ENCODE measurements at places on chromosomes 16 and 17.
A peak's percentile ranks its signal among the peaks of the same experiment; 100 is the strongest.

DNA sequence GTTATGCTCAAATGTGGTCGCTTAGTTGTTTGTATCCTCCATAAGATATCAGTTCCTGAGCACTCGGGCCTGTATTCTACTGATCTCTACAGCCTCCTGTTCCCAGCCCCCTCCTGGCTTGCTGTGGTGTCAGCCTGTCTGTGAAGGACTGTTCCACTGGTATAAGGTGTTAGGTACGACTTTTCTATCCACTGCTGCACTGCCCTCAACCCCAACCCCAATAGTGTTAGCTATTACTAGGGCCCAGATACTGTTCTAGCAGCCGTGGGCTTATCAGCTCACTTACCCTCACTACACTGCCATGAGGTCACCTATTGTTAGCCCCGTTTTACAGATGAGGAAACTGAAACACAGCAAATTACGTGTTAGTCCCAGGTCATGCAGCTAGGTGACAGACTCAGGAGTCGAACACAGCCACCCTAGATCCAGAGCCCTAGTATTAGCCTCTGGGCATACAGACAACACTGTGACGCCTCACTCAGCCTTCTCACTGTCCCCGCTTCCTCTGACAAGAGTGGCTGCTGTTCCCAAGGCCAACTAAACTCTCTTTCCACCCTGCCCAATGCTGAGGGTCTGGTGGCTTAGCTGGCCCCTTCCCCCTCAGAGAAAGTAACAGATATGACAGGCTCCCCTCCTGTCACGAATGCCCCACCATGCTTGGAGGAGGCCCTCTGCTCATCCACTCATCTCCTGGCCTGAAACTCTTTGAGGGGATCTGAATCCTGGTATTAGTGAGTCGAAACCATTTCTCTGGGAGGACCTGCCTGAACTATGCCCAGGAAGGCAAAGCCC is 25.6 kb upstream of the ZNF652 start:
- DNase-seq: no peak

DNA sequence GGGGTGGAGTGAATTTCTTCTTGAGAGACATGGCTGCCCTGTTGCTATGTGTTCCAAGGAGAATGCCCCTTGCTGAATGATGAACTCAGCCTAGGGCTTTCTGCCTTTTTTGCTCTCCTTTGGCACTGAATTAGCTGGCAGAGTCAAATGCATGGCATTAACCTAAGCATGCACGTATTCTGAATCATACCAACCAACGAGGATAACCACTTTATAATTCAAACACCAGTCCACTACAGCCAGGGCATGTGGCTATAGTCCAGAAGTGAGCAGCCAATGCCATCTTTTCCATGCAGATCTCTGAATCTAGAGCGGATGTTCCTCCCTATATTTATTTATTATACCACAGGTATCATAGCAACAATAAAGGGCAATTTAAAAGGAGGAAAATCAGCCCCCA is 15.7 kb downstream of the TMIGD1 start:
- DNase-seq: no peak

DNA sequence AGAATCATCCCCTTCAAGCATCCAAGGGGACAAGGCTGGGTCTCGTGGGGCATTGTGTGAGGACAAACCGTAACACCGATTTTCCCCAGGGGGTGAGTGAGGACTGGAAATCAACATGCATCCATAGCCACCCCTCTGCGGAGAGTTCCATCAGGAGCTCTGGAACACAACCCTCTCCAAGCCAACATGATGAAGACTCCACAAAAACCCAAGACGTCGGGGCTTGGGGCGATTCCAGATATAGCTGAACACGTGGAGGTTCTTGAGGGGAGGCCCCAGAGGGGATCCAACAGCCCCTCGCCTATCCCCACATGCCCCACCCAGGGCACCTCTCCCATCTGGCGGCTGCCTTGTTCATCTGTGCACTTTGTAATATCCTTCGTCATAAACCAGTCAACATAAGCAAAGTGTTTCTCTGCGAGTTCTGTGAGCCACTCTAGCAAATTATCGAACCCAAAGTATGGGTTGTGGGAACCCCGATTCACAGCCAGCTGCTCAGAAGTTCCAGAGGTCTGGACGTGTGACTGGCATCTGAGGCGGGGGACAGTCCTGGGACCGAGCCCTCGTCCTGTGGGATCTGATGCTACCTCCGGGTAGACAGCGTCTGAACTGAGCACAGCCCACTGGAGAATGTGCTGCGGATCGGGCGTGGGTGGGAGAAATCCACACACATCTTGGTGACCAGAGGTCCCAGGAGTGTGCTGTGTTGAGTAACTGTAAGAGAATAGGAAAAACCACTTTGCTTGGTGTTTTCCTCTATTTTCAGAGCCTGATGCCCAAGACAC is 55.5 kb downstream of the RPH3AL start:
- peak; percentile 45 for DNase-seq

DNA sequence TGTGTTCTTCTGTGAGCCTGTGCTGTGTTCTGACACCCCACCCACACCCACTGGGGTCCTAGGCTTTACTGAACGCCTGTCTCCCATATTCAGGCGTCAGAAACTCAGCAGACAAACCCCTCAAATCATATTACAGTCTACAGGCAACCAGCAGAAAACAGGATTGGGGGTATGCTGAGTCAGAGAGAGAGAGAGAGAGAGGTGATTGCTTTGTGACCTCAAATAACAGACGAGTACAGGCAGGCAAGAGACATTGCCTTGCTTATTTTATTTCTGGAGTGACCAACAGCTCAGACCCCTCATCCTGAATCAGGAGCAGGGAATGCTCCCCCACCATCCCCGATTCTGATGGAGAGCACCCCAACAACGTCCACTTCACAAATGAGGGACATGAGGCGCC is 473.9 kb downstream of the PMP22 start:
- DNase-seq: no peak

DNA sequence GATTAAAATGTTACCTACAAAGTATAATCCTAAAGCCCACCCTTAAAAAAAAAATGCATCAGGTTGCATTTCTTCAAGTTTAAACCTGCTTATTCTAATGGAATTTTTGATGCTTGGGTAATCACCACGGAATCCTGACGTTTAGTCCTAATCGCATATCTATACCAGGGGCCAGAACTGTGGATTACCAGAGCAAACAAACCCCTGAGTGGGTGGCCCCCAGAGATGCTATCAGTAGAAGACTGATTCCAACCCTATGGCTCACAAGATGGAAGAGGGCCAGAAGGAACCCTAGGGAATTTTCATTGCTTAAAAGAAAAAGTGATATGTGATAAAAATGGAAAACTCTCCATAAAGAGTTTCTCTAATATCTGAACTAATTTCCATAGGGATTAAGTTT is 152.2 kb upstream of the NOG start:
- no peak for DNase-seq

- no peak for DNase-seq
Measured at GRCh38 chr17:63274146-63274545, 172.0 kb downstream of the CYB561 start.

- no peak for DNase-seq
Measured at GRCh38 chr16:67468731-67469130, 12.2 kb downstream of the ATP6V0D1 start.

GRCh38 chr16:72493716-72494415 is 321.9 kb upstream of the PMFBP1 start:
- no peak for DNase-seq

DNA sequence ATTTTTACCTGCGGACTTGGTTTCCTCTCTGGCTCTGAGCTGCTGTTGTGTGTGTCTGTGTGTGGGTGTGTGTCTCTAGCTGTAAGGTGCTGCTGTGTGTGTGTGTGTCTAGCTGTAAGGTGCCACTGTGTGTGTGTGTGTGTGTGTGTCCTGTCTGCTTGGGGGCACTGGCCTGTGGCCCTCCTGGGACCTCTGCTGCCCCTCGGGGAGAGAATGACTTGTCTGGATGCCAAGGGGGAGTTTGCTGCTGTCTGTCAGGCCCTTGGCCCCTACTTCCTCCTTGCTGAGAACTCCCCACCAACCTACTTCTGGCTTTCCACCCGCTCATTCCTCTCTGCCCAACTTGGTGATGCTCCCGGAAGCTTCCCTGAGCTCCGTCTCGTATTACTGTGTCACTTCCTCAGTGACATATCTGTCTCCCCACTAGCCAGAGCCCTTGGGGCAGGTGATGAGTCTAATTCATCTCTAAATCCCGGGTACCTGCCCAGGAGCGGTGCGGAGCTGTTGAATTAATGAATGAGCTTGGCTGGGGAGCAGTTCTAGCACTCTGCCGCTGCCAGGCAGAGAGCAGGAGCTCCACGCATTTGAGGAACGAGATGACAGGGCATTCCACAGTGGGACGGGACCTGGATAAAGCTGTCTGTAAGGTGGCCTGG is 3.5 kb upstream of the LASP1NB start:
- DNase-seq: no peak

- DNase-seq: no peak
Measured at GRCh38 chr17:40900809-40901356, 15.8 kb upstream of the KRT20 start.

DNA sequence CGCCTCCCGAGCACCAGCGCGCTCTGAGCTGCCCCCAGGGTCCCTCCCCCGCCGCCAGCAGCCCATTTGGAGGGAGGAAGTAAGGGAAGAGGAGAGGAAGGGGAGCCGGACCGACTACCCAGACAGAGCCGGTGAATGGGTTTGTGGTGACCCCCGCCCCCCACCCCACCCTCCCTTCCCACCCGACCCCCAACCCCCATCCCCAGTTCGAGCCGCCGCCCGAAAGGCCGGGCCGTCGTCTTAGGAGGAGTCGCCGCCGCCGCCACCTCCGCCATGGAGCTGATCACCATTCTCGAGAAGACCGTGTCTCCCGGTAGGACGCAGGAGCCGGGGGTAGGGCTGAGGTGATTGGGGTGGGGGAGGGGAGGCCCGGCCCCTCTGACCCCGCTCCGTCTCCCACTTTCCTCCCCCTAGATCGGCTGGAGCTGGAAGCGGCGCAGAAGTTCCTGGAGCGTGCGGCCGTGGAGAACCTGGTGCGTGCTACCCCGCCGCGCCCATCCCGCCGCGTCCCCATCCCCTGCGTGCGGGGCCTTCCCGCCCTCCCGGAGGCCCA is 329 bp downstream of the KPNB1 start:
- DNase-seq: no peak

GRCh38 chr17:19706791-19707727 is 9.3 kb downstream of the SLC47A2 start:
- no peak for DNase-seq

- DNase-seq: no peak
Measured at GRCh38 chr17:59972778-59973177, 8.2 kb upstream of the RNFT1 start.

DNA sequence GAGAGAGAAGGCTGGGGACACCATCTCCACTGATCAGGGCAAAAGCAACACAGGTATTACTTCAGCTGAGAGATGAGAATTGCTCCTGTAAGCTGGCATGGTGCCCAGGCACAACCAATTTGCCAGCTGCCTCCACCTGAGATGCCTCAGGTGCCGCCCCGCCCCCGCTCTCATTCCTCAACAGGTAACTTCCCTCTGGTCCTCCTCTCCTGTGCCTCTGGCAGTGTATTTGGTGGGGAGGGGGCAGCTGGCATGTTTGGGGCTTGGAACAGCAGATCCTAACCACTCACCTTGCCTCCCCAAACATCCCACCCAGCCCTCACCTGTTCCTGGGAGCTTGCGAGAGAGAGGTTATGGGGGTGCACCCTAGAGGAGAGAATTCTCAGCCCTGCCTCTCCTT is 2.9 kb upstream of the SRCIN1 start:
- no peak for DNase-seq

DNA sequence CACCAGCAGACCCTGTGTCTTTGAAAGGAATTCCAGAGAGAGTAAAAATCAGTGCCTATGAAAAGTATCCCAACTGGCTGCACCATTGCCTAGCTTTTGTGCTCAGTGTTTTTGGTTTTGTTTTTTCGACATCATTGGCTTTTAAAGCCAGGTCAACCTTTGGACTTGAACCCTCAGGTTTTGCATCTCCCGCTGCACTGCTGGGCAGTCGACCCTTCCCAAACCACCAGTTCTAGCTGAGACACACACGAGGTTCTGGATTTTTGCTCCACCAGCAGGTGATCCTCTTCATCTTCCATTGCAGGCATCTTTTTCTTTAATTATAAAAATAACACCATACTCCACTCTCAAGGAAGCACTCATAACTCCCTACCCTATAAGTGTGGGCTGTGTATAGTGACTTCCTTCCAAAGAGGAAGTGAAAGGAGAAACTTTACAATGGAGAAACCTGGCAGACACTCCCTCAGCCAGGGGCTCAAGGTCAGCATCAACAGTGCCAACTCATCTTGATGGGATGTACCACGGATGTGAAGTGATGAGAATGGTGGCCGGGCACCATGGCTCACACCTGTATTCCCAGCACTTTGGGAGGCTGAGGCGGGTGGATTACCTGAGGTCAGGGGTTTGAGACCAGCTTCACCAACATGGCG is 57.8 kb downstream of the BMERB1 start:
- peak; percentile 24 for DNase-seq

DNA sequence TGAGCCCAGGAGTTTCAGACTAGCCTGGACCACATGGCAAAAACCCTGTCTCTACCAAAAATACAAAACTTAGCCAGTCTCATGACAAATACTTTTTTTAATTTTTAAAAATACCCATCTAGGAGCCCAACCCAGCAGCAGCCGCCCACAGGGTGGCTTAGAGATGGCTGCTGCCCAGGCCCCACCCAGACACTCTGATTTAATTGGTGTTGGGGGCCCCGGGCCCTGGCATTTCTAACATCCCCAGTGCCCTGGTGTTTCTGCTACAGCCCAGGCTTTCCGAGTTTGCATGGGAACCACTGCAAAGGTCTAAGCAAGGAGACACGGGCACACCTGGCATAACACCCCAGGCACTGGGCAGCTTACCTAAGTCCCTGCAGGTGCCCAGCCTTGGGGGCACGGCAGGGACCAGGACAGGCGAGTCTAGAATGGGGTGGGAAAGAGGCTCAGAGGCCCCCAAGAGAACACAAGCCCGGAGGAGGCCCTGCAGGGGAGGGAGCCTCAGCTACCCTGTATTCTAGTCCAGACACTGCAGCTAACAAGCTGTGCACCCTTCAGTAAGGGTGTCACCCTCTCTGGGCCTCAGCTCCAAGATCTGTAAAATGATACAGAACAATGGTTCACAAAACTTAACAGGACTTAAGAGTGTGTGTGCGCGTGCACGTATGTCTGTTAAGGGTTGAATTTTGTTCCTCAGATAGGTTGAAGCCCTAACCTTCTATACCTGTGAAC is 48.8 kb downstream of the RMI2 start:
- DNase-seq: no peak

All from ascending aorta (tissue), 2 donors.